Pancreas (tissue), 10 donors: ENCODE measurements at places on chromosomes 3 and 15. TPM values are rescaled to one million over a fixed set of nuclear protein-coding genes. Genes with fewer than 3 reads are reported as not detected.

The ALDH1L1 gene
- total RNA-seq, result 35.2 TPM

The SERINC4 gene
- total RNA-seq, result not detected

The GUCA1C gene
- total RNA-seq, result 9.4 TPM

The SUSD5 gene
- 0.08 TPM for total RNA-seq

DNA sequence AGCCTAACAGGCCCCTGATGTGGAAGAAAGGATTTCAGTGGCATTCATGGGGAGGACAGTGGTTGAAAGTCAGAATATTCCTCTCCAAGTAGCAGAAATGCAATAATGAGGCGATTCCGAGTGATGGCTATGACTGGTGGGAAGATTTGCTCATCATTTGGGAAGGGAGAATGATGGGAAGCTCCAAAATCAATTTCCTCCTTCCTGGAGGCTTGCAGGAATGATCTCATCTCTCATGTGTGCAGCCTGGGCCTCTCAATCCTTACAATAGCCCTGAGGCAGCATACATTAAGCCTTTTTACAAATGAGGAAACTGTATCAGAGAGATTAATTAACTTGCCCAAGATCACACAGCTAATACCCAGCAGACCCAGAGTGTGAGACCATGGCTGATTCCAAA is 58.7 kb downstream of the BOC start:
- no peak for DNase-seq

DNA sequence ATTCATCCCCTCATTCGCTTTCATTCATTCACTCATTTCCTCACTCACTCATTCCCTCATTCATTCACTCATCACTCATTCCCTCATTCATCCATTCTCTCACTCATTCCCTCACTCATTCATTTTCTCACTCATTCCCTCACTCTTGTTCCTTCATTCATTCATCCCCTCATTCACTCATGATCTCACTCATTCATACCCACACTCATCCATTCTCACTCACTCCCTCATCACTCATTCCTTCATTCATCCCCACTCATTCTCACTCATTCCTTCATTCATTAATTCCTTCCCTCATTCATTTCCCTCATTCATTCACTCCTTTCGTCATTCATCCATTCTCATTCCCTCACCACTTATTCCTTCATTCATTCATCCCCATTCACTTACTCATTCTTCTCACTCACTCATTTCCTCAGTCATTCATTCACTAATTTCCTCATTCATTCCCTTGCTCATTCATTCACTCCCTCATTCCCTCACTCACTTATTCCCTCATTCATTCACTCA is 14.5 kb downstream of the ABTB1 start:
- no peak for DNase-seq

- DNase-seq, result no peak
These were observed 155.6 kb downstream of the MEGF11 start for GRCh38 chr15:66098022-66098363.

DNA sequence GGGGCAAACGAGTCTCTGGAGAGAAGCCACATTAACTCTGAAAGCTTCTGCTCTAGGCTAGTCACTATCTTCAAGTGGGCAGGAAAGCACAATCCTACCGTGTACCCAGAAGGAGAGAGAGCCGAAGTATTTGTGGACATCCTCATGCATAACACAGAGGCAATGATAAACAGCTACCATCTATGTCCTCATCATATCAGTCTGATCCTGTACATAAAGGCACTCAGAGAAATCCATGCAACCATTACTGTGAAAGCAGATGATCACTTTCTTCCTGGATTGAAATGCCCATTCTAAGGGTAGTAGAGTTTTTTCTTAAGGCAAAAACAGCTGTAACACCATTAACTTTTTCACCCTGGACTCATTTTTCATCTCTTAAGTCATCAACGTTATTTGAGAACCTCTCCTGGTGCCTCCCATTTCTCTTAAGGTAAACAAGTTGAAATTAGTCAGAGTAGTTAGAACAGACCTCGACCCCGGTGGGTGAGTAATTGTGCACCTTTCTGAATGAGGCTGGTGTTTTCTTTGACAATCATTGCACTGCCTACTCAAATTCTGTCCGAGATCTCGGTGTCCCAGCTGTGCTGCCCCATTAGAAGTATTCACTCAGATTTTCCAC is 327.4 kb downstream of the SHQ1 start:
- no peak for DNase-seq

DNA sequence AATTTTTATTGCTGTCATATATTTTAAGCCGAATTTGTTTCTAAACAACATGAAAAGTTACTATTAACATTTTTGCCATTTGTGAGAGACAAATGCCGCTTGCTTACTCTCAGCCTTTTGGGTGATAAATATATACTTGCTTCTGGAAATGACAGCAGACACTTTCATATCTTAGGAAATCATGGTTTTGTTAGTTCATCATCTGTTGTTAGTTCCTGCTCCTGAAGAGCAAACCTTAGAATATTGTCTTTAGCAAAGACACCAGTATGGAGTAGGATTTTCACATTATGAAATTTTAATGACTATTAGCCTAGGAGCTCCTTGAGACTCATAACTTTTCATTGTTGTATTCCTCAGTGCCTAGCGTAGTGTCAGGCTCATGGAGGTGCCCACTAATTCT is 36.0 kb downstream of the RAB8B start:
- DNase-seq, result no peak

DNA sequence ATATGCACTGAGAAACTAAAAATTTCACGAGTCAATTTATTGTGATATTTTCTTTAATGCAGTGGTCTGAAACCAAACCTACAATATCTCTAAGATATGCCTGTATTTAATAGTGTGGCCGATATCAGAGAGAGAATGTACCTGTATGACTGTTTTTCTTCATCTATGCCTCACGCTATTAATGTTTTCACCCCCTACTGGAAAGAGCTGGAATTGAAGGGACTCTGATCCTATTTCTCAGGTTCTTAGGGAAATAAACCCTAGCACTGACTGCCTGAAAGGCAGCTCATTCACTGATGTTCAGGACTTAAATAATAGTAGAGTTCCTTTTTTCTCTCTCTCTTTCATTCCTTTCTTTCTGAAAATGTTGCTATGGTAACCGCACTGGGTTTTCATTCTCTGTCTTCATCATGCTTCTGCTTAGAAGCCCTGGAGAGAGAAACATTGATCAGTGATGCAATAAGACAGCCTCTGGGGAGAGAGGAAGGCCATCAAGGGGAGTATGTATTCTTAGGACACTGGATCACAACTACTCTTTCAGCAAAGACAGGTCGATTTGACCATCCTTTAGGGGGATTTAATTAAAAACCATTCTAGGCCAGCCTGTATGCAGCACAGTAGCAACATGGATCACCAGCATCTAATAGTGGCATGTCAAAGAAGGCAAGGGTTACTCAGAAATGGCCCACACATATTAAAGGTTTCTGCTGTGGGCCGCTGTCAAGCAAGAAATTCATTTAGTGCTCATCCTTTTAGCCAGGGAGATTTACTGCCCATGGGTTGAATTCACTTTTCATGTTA is 1135.7 kb downstream of the IGSF11 start:
- DNase-seq, result no peak

- DNase-seq, result no peak
These were observed 36.4 kb downstream of the SLC12A1 start for GRCh38 chr15:48242535-48242934.

GRCh38 chr3:54360320-54360719 is 238.0 kb downstream of the CACNA2D3 start:
- no peak for DNase-seq
